Stimulated activated CD4-positive, alpha-beta T cell treated with anti-CD3 and anti-CD28 coated beads, Interleukin-1b, Interleukin-23, amount 100 ng/mL, for 1 hour (primary cell): ENCODE measurements at places on chromosomes 5 and 9.

- no peak for DNase-seq
These were observed 349.0 kb upstream of the FAM174A start for GRCh38 chr5:100186181-100186580.

GRCh38 chr9:123063177-123063598, 29.7 kb downstream of the GPR21 start:
- DNase-seq: no peak

- no peak for DNase-seq
These were observed 147.9 kb downstream of the PLPPR1 start for GRCh38 chr9:101176384-101176783.

DNA sequence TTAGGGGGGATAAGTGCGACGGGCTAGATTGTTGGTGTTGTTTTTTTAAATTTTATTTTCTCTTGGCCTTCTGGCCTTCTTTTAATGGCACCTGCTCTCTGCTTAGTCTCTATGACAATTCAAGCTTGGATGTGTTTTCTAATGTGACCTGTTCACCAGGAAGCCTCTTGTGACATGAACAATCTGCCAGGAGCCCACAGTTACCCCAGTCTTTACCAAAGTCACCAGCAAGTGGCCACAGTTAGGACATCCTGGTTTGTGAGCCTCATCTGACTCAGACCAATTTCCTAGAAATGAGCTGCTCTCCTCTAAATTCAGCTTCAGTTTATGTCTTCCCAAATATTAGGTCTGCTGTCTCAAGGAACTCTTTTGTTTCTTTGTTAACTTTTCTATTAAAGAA, 135.8 kb downstream of the TLE4 start:
- no peak for DNase-seq

GRCh38 chr5:178336889-178337288, 104.3 kb upstream of the PHYKPL start:
- DNase-seq: no peak

DNA sequence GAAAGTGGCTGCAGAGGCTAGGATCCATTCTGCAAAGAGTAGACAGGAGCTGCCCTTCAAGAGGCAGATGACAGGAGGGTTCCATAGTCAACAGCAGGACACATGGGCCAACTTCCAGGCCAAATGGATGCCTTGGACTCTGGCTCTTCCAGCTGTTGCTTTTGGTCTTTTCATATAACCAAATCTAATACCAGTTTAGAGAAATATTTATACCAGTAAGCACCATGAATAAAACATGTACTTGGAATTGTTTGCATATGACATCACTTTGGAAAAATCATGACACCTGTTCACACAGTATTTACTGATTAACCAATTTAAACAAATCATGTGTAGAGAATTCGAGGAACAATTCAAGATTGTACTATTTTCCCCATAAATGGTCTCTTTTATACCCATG, 481.3 kb downstream of the DMRT2 start:
- no peak for DNase-seq

- DNase-seq: no peak
These were observed 59.3 kb upstream of the AFAP1L1 start for GRCh38 chr5:149212198-149212951.

DNA sequence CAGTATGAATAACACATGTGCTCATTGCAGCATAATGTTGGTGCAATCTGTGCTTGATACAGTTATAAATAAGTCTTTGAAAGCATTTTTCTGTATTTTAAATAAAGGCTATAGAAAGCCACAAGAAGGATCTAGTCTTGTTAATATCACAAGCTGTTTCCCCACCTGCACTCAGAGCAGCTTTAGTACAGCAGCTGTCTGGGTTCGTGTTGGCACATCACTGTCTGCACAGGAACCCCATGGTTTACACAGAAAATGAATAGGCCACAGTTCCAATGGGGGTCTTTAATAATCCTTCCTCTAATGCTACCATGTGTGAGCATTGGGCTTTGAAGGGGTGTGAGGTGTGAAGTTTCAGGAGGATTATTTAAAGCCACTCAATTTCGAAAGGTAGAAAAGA, 2269.7 kb downstream of the MAT2B start:
- DNase-seq: no peak

GRCh38 chr5:174852143-174852542, 127.8 kb downstream of the MSX2 start:
- DNase-seq: no peak

DNA sequence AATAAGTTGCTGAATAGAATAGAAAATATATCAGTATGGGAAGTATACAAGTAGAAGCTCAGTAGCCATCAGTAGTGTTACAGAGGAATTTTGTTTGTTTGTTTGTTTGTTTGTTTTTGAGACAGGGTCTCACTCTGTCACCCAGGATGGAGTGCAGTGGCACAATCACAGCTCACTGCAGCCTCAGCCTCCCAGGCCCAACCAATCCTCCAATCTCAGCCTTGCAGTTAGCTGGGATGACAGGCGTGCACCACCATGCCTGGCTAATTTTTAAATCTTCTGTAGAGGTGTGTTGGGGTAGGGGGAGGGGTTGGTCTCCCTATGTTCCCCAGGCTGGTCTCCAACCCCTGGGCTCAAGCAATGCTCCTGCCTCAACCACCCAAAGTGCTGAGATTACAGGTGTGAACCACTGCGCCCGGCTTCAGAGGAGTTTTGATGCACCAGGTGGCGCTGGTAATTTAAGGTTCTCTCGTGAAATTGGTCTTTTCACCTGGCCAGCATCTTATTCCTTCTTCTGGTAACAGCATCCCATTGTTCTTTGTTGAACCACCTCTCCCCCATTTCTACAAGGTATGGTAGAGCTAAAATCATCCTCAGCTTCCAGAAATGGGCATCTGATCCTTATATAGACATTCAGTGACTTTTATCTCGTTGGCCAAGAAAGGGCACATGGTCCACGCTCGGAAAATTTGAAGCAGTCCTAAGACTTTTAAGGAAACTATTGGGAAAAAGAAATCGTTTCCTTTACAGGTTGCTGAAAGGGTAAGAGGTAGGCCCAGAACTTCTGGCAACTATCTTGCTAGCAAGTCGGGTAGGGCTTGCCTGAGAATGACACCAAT, 157.1 kb downstream of the ARRDC3 start:
- peak; percentile 30 for DNase-seq

GRCh38 chr5:152723482-152723881, 318.4 kb upstream of the NMUR2 start:
- no peak for DNase-seq

GRCh38 chr9:130024597-130024994, 18.4 kb downstream of the FNBP1 start:
- no peak for DNase-seq

DNA sequence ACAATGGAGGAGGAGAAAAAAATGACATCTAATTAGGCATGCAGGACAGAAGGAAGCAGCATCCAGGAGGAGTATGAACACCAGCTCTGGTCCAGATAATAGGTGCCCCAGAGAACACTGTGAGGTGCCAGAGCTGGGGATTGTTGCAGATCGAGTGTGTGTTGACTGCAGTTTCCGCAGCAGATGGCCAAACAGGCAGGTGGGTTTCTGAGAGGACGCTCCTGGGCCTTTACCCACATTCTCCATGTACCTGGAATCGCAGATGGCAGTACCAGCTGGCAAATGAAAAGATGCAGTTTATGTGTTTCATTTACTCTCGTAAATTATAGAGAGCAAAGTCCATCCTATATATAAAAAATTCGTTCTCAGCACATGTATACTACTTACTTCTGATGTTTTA, 182.2 kb upstream of the ISL1 start:
- no peak for DNase-seq

DNA sequence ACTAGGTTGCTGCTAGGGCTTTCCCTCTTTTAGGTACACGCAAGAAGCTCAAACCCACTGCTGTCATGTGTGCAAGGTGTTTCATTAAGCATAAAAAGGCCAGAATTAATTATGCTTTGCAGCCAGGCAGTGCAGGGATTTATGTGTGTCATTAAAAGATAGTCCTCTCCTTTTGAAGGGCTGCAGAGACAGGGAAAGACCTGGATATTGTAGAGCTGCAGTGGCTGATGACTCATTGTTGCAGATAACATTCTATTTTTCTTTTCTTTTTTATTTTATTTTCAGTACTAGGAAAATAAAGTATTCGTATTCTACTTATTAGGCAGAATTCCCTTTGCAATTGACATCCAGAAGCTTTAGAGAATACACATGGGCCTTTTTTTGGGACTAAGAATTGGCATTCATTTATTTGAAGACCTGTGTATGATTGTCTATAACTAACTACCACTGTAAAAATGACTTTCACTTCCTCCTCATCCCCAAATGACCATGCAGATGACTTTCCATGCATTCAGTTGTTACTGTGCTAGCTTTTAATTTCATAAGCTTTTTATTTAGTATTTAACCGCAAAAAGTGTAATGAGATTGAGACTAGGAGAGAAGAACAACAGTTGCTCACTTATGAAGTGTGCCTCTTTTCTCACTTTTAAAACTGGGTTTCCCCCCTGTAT, 113.0 kb downstream of the PAM start:
- no peak for DNase-seq

DNA sequence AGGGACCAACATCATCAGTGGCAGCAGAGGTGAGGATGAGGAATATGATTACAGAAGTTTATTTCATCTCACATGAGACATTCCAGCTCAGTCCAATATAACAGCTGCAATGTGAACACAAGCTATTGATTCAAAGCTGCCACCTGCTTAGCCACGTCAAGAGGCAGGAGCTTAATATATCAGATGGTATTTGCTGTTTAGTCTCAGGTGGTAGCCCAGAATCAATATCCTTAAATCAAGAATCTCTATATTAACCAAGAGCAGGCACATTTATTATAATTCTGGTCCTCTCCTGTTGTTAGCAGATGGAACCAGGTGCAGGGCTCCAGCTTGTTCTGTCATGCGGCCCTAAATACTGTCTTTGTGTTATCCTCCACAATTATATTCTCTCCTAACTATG, 431.6 kb downstream of the ICE1 start:
- no peak for DNase-seq

GRCh38 chr9:38244971-38245370, 147.5 kb upstream of the ALDH1B1 start:
- no peak for DNase-seq

DNA sequence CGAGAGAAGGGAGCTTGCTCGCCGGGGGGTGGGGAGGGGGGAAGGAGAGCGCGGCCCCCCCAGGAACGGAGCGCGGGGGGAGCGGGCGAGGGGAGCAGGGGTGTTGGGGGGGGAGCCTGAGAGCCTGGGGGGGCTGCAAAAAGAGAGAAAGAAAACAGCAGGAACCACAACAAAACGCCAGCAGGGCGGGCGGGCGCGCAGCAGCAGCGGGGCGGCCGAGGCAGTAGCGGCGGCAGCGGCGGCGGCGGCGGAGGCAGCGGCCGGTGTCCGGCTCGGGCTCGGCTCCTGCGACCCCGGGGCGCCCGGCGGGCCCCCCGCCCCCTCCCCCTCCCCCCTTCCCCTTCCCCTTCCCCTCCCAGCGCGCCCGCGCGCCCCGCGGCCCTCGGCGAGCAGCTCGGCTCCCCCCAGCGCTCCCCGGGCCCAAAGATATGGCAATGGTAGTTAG, 1.6 kb downstream of the NR2F1 start:
- no peak for DNase-seq

GRCh38 chr9:106752581-106752980, 110.4 kb upstream of the ZNF462 start:
- no peak for DNase-seq

- no peak for DNase-seq
These were observed 48.7 kb downstream of the KIAA1958 start for GRCh38 chr9:112535301-112535700.

DNA sequence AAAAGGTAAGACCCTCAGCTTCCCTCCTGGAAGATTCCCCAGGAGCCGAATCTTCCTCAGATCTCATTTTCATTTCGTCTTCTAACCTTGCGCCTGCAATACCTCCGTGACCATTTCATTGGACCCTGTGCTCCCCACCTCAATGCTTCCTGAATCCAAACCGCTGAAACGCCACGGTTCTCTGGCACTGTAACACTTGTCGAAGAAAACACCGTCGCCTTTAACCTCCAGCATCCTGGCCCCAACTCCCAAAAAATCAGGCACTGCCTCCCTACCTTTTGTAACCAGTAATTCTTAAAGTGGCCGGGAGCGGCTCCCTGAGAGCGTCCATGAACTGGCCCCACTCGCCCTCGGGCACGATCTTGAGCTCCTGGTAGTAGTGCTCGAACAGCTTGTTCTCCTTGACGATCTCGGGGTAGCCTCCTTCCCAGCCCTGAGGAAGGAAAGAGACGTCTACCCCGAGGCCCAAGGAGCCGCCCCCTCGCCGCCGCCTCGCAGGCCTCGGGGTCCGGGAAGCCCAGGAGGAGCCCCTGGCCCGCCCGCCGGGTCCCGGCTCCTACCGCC, 438 bp downstream of the NSUN2 start:
- DNase-seq: peak; percentile 0

- no peak for DNase-seq
These were observed 16.2 kb downstream of the TJP2 start for GRCh38 chr9:69190086-69190862.

DNA sequence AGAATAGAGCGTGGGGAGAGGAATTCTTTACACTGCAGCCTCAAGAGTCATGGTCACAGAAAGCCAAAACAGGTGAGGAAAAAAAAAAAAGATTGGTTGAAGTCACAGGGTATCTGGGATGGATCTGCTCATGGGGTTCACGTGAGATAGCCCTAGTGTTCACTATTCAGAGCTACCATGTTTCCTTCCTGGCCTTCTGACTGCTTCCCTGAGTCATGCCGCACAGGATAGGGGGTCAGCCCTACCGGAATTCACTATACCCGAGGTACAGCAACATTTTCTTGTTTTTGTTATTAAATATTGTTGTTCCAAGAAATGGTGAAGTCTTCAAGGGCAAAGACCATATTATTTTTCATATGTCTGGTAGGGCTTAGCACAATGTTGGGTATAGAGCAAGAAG, 21.5 kb upstream of the MAN2A1 start:
- no peak for DNase-seq
